Esophagus squamous epithelium (tissue), 5 donors: ENCODE measurements at places on chromosomes 7 and 10.

GRCh38 chr10:114631666-114632417, 26.2 kb downstream of the ABLIM1 start:
- no peaks in the 10 kb centered on the region for H3K36me3 ChIP-seq
- peak overlapping the region; percentile 82 for H3K27ac ChIP-seq
- no peaks in the 10 kb centered on the region for H3K27me3 ChIP-seq
- H3K4me3 ChIP-seq = peak overlapping the region; percentile 51
- no peak for DNase-seq

DNA sequence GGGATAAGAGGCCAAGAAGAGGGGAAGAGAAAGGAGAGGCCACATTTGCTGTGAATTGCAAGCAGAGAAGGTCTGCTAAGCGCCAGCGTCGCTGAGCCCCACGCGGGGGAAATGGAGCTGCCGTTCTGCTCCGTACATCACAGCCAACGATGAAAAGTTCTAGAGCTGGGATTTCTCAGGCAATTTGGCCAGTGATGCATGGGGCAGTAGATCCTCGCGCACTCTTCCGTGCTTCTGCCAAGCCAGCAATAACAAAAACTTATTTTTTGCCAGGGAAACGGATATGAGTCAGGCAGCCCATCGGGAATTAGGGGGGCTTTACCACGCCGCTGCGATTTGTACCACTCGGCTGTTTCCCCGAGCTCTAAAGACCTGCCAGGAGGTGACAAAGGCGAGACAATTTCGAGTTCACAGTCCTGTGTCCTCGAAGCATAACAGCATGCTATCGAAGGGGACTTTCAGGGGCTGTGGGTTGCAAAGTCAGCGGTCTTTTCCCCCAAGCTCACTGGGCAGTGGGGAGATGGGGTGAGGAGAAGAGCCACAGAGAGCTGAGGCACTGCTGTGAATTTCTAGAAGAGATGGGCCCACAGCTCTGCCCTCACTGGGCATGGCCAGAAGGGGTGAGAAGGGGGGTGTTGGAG, 30.0 kb upstream of the SLF2 start:
- no peak for DNase-seq
- H3K4me1 ChIP-seq = peaks cover 22% of the 10 kb centered on the region
- peaks cover 30% of the 10 kb centered on the region for H3K27me3 ChIP-seq

GRCh38 chr10:59865101-59865500, 41.3 kb downstream of the CCDC6 start:
- no peaks in the 10 kb centered on the region for H3K27me3 ChIP-seq
- no peaks in the 10 kb centered on the region for H3K36me3 ChIP-seq
- DNase-seq = no peak
- no peak overlapping the region for H3K27ac ChIP-seq
- no peak overlapping the region for H3K4me3 ChIP-seq
- peaks cover 15% of the 10 kb centered on the region for H3K4me1 ChIP-seq

GRCh38 chr10:81135851-81136250, 598.1 kb downstream of the SH2D4B start:
- no peak overlapping the region for H3K27ac ChIP-seq
- H3K27me3 ChIP-seq = no peaks in the 10 kb centered on the region
- no peaks in the 10 kb centered on the region for H3K36me3 ChIP-seq
- DNase-seq = no peak
- no peaks in the 10 kb centered on the region for H3K4me1 ChIP-seq

GRCh38 chr10:17112566-17112965, 17.0 kb downstream of the CUBN start:
- no peaks in the 10 kb centered on the region for H3K4me1 ChIP-seq
- H3K27me3 ChIP-seq = no peaks in the 10 kb centered on the region
- H3K36me3 ChIP-seq = no peaks in the 10 kb centered on the region
- DNase-seq = no peak

GRCh38 chr7:6279937-6280336, 7.5 kb upstream of the CYTH3 start:
- no peaks in the 10 kb centered on the region for H3K36me3 ChIP-seq
- peaks cover 26% of the 10 kb centered on the region for H3K4me1 ChIP-seq
- DNase-seq = no peak
- H3K4me3 ChIP-seq = no peak overlapping the region

GRCh38 chr10:72353028-72353964, 1.4 kb downstream of the DNAJB12 start:
- H3K4me3 ChIP-seq = peak overlapping the region; percentile 51
- peaks cover 6% of the 10 kb centered on the region for H3K36me3 ChIP-seq
- H3K27me3 ChIP-seq = no peaks in the 10 kb centered on the region
- no peak for DNase-seq
- peaks cover 21% of the 10 kb centered on the region for H3K4me1 ChIP-seq

GRCh38 chr10:84407388-84408049, 79.1 kb downstream of the CCSER2 start:
- H3K27ac ChIP-seq = peak overlapping the region; percentile 55
- no peak overlapping the region for H3K4me3 ChIP-seq
- peaks cover 6% of the 10 kb centered on the region for H3K4me1 ChIP-seq
- no peaks in the 10 kb centered on the region for H3K27me3 ChIP-seq

- H3K4me1 ChIP-seq = no peaks in the 10 kb centered on the region
- no peak overlapping the region for H3K4me3 ChIP-seq
- no peak overlapping the region for H3K27ac ChIP-seq
- no peak for DNase-seq
- no peaks in the 10 kb centered on the region for H3K36me3 ChIP-seq
Observed at GRCh38 chr7:117248829-117249228, 74.0 kb downstream of the WNT2 start.
